ENCODE measurements at places on chromosomes 11 and 22.

- DNase-seq, result no peak
Observed at GRCh38 chr11:113332023-113332422, 17.6 kb downstream of the TTC12 start.

- no peak for DNase-seq
Observed at GRCh38 chr11:64323373-64323772, 5.5 kb downstream of the PRDX5 start.

- DNase-seq, result no peak
Observed at GRCh38 chr11:120054016-120054752, 83.7 kb downstream of the TRIM29 start.

- DNase-seq, result no peak
Observed at GRCh38 chr11:67596753-67597300, 9.9 kb upstream of the NDUFV1 start.

GRCh38 chr11:74208507-74208906, 37.4 kb downstream of the PPME1 start:
- DNase-seq, result no peak

DNA sequence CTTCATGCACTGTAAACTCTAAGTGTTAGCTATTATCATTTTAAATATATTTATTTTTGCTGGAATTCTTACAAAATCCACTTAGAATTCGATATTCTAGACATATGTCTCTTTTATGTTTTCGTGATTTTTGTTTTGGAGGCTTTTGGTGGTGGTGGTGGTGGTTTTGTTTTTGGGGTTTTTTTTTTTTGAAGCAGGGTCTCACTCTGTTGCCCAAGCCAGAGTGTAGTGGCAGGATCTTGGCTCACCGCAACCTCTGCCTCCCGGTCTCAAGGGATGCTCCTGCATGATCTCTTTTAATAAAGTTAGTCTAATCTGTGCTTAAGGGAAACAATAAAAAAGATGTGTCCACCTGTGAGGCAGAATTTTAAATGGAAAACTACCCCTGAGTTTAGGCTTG, 117.7 kb downstream of the MRTFA start:
- DNase-seq, result no peak

DNA sequence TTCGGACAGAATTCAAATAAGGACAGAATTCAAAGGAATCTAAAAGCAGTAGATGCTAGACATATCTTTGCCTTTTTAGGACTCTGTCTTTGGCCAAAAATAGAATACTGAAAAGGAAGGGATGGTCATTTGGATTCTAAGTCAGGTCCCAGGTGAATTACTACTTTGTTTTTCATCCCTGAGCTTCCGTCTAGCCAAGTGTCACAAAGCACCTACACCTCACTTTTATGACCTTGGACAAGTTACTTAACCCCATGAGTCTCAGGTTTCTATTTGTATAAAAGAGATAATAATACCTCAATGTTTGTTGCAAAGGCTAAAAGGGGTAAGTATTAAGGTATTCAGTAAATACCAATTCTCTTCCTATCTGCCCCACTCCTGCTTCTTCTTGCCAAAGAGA, 7.3 kb downstream of the KIF18A start:
- DNase-seq, result no peak

DNA sequence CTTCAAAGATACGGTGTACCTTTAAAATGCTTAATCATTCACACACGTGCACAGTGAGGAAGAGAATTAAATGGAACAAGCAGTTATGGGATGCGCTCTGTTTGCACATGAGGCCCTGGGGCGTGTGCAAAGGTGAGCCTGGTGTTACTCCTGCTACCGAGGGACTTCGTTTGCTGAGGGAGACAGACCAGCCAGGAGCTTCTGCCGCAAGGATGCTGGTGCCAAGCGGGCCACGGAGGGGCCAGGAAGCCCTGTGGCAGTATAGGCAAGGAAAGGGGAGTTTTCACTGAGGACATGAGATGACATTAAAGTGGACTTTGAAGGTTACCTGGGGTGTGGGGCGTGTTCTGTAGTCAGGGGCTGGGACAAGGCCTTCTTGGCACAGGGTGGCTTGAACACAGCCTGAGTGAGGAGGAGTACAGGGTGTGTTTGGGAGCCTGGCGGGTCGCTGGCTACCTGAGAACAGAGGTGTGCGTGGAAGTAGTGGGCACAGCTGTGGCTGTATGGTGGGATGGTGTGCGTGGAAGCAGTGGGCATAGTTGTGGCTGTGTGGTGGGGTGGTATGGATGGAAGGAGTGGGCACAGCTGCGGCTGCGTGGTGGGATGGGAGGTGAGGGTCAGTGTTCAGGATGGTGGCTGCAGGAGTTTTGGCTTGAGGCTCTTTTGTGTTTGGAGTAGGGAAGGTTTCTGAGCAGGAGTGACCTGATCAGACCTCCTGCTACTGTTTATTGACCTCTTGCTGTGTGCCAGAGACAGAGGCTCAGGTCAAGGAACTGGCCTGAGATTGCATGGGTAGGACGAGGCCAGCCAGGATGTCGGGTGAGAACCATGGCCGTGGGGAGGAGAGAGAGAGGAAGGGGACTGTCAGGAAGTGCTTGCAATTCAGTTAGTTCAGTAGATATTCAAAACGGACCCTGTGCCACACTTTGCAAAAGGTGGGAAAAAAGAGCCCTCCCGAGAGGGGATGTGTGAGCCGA, 13.7 kb downstream of the TBC1D22A start:
- no peak for DNase-seq
